NCI-H2081 treated with DMSO at 0.1 percent for 48 hours (cell line): ENCODE measurements at places on chromosomes 12 and 14.

GRCh38 chr14:22332686-22333421 is 256.2 kb downstream of the DAD1 start:
- no peak for DNase-seq

DNA sequence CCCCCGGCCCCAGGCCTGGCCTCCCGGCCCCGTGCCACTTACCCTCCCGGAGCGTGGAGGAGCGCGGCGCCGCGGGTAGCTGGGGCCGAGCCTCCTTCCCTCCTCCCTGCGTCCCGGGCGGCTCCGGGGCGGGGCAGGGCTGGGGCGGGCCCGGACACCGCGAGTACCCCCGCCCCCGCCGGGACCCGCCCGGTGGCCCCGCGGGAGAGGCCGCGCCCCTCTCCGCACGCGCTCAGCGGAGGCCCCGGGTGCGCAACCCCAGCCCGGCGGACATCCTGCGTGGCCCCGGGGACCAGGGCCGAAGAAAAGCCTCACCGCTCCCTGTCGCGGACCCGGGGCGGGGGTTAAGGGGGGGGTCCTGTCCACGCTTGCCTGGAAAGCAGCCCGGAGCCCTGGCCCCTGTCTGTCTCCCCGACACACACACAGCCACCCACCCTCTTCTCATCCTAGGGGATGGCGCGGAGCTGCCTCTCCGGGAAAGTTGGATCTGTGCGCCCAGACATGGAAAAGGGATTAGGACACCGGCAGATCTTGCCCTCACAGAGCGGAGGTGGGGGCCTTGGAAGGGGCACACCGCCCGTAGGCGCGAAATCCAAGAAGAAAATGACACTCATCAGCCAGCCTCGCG is at the start of gene SYNE3:
SYNE3 (minus strand) TSS at position 97 of the 628 bp plus-strand sequence. CDS start 40,829 bp downstream, outside the sequence.
- no peak for DNase-seq

DNA sequence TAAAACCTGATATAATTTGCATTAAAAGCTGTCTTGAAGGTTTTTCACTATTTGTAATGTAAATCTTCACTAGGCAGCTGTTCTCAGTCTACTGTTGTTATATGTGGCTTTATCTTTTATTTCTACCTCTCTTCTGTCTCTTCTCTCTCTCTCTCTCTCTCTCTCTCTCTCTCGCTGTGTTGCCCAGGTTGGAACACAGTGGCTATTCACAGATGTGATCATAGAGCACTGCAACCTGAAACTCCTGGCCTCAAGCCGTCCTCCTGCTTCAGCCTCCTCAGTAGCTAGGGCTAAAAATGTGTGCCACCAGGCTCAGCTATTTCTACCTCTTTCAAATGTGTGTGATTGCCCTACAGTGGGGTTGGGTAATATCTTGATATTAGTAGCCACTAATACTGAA is 21.1 kb downstream of the FUT8 start:
- DNase-seq, result no peak

DNA sequence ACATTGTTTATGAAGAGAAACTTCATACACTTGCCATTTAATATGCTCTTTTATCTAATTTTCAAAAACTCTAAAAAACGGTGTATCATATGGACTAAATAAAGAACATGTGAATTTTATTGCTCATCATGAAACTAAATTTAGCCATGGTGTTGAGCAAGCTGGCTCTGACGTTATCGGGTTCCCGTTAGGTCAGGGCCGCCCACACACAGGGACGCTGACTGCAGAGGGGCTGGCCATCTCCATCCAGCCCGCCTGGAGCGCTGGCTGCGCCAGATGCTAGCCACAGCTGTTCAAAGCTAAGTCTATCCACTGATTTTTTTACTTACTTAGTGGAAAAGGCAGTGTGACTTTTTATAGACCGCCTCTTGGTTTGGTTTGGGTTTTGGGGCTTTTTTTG is 36.5 kb upstream of the DYNC1H1 start:
- no peak for DNase-seq

- DNase-seq, result no peak
Measured at GRCh38 chr14:36455241-36455627, 64.8 kb downstream of the NKX2-1 start.

DNA sequence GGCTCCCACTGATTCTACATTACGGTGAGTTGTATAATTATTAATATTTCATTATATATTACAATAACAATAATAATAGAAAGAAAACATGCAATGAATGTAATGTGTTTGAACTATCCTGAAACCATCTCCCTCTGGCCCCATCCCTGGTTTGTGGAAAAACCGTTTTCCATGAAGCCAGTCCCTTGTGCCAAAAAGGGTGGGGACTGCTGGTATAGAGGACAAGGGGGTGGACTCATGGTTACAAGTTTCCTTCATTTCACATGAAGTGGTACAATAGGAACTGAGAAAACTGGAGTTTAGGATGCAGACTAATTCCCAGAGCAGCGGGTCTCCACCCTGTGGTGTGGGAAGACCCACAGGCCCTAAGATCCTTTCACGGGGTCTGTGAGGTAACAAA is 3.0 kb upstream of the C1RL start:
- DNase-seq, result no peak

DNA sequence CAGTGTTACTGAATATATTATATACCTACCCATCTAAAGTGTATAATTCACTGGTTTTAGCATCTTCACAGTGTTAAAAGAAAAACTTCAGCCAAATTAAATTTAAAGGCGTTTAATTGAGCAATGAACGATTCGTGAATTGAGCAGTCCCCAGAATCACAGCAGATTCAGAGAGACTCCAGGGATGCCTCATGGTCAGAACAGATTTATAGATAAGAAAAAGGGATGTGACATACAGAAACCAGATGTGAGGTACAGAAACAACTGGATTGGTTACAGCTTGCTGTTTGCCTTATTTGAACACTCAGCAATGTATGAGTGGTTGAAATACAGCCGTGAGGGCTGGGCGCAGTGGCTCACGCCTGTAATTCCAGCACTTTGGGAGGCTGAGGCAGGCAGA is 84.6 kb downstream of the WNK1 start:
- no peak for DNase-seq

DNA sequence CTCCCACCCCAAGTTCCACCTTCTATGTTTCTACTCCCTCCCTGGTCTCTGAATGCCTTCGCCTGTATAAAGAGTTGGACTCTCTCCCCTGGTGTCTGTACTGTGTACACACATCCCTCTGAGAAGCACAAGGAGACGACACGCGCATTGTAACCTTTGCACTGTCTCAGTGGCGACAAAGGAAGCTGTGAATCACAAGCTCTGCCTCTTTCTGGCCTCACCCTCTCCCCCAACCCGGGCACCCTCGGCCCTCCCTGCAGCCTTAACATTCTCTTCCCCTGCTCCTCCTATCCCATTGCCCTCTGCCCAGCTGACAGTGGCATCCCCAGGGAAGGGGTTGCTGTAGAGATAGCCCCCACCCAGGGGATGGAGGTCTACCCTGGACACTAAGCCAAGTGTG is 2.5 kb upstream of the SMARCD1 start:
- no peak for DNase-seq

DNA sequence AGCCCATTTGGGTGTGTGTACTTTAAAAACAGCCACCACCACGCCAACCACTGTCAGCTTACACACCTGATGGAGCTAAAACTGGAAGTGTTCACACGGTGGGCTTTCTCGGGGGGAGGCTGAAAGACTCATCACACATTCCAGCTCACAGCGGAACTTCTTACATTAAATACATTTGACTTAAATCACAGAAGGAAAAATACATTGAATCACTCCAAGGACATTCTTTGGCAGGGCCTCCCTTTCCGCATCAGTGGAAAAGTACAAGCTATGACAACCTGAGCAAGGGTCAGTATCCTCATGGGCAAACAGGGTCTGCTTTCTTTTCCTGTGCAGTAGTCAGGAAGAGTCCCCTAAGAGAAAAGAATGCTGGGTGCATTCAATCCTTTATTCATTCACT is 31.0 kb upstream of the TC2N start:
- DNase-seq, result no peak

DNA sequence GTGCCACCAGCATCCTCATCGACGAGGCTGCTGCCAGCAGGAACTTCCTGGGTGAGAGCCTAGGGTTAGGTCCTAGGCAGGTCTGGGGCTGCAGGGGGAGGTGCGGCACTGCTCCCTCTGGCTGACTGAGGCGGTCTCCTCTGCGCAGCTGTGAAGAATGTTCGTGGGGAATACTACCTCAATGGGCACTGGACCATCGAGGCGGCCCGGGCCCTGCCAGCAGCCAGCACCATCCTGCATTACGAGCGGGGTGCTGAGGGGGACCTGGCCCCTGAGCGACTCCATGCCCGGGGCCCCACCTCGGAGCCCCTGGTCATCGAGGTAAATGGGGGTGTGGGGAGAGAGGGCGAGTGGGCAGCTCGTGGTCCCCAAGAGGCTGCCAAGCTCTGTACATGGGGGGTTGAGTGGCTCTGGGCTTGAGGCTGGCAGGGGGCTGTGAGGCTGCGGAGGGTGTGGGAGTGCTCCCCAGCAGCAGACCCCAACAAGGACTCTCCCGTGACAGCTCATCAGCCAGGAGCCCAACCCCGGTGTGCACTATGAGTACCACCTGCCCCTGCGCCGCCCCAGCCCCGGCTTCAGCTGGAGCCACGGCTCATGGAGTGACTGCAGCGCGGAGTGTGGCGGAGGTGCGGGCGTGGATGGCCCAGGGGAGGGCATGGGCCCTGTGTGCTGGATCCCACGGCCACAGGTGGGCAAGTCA is 14.4 kb downstream of the PAPLN start:
- no peak for DNase-seq

GRCh38 chr12:128690641-128691040 is 133.1 kb downstream of the SLC15A4 start:
- DNase-seq, result no peak

- no peak for DNase-seq
Measured at GRCh38 chr12:81558031-81558430, 201.1 kb downstream of the PPFIA2 start.

DNA sequence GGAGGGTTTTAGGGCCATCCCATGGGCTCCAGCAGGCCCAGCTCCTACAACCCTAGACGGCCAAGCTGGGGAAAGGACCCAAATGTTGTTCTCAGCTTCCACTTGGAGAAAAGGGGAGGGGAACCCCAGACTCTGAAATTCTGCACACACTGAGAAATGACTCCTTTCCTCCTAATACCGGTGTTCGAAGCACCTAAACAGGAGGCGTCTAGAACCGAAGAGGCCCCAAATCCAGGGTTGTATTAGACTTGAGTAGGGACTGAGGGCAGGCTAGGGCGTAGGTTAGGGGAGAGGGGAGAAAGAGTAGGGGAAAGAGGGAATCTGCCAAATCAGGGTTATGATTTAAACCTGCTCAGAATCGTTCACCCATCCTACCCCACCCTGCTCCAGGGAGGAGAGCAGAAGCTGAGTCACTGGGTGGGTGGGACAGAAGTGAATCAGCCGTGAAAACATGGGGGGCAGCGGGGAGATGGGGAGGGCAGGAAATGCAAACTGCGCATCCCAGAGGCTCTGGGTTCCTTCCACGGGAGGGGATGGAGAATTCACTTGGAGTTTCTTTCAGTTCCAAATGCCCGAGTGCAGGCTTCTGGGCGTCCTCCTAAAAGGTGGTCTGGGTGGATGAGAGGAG is 1.0 kb downstream of the IGFBP6 start:
- DNase-seq, result no peak

GRCh38 chr14:46582826-46583225 is 68.8 kb downstream of the RPL10L start:
- no peak for DNase-seq

DNA sequence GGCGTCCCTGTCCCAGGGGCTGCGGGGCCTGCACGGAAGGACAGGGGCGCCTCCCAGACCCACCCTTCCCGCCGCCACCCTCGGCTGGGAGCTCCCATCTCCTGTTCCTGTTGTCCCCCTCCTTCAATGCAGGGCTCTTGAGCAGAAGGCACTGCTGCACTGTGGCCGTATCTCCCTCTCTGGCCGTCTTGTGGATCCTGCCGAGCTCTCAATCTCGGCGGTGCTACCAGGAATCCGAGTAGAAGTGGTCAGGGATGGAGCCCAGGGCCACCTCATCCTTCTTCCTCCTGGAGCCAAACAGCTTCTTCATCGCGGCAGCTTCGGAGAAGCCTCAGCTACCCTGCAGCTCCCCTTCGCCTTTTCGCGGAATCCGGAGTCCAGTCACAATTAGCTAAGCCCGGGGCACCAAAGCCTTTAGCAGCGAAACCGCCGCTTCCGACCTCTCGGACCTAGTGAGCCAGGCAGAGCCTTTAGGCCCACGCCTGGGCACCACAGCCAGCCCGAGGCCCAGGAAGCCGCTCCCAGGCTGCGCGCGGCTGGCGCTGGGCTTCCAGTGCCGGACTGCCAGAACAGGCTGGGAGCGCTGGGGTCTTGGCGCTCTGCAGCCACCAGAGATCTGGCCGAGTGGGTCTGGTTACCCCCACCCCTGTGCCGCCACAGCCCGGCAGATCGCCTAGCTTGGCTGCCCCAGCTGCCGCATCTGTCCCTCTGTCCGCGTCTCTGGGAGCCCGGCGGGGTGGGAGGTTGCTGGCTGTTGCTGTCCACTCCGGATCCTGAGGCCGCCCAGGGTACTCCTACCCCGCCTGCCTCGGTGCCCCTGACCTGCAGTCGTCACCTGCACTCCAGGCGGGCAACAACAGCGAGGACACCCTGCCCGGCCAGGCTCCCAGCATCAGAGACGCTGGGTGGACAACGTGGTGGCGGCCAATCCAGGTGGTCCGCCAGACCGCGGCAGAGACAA is 69.1 kb downstream of the ASCL4 start:
- no peak for DNase-seq

GRCh38 chr12:80200414-80200813 is 101.1 kb downstream of the OTOGL start:
- no peak for DNase-seq

DNA sequence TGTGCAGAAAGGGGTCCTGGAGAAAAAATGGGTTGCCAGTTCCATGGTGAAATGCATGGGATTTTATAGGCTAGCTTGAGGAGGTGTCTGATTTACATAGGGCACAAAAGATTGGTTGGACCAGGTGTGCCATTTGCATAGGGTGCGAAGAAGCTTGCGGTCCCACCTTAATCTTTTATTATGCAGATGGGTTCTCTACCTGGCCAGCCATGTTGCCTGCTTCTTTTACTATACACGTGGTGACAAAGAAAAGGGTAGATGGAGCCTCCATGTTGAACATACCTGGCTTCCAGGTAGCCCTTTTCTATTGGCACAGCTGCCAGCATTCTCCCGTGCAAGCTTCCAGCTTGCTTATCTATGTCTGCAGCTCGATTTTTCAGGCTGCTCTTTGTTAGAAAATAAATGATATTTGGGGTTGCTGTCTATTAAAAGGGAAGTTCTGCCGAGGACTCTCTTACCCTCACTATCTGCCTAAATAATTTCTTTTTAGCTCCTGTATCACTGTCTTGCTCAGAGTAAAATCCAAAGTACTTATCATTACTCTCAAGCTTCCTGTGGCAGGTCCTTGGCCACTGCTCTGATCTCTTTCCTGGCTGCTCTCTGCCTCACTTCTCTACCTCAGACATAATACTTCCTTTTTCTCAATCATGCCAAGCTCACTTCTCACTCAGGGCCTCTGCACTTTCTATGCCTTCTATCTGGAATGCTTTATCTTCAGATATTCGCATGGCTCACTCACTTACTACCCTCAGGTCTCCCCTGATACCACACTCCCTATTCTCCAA is 216.0 kb upstream of the DAAM1 start:
- no peak for DNase-seq
